ENCODE measurements at places on chromosomes 12 and 14.
A peak's percentile ranks its signal among the peaks of the same experiment; 100 is the strongest.

DNA sequence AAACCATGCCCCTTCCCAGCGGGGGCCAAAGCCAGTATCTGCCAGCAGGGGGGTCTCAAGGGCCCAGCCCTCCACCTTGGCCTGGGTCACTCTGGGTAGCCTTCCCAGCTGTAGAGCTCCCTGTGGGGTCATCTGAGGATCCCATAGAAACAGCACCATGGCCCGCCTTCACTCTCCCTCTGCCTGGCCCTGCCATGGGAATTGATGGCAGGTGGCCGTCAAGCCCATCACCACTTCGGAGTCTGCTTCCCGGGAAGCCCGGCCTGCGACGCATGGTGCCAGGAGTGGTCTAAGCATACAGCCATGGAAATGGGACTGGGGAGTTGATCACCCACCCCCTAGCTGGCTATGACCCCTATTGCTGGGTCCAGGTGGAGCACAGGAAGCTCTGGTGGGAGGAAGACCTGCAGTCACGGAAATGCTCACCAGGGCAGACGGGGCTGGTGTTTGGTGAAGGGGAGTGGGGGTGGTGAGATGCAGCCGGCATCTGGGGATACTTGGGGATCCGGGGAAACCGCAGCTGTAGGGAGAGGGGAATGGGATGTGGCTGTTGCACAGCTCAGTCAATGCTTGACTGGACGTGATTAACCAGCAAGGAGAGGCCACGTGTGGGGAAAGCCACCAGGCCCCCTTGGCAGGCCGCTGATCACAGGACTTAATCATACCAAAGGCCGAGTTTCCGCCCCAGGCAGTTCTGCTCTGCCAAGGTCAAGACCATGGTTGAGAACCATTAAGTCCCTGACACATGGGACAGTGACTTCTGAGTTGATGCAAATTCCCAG, 52.2 kb upstream of the DIO3 start:
- no peak for DNase-seq

GRCh38 chr12:51448618-51449256, 24.1 kb downstream of the SLC4A8 start:
- DNase-seq: no peak

DNA sequence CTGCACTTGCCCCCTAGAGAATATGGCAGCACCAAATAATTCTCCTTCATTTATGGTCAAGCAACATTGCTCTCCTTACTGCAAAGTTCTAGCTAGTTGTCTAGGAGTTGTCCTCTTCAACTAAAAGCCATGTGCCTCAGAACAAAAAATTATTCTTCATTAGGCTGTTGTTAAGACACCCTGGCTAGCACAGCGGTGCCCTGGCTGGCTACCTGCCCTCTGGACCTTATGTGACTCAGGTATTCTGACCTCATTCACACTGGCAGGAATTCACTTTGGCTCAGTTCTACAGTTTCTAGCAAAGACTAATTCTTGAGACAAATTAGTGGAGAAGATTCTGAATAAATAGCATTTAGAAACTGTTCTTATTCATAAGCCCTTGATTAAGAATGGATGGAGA, 224.4 kb upstream of the KRR1 start:
- DNase-seq: no peak

DNA sequence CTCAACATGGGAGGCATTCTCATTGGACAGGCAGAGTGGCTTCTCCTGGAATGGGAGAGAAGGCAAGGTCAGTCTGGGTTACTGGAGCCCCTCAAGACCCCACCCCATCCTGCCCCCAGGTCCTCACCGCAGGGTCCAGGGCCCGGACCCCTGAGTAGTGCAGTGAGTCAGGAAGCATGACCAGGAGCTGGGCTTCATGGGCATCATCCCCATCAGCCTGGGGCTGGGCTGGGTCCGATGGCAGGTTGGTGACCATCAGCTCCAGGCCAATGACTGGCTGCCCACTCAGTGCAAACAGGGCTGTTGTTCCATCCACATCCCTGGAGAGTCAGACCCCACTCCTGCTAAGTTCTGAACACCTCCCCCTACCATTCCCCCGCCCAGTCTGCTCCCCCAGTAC, 13.1 kb downstream of the ITGA7 start:
- no peak for DNase-seq

DNA sequence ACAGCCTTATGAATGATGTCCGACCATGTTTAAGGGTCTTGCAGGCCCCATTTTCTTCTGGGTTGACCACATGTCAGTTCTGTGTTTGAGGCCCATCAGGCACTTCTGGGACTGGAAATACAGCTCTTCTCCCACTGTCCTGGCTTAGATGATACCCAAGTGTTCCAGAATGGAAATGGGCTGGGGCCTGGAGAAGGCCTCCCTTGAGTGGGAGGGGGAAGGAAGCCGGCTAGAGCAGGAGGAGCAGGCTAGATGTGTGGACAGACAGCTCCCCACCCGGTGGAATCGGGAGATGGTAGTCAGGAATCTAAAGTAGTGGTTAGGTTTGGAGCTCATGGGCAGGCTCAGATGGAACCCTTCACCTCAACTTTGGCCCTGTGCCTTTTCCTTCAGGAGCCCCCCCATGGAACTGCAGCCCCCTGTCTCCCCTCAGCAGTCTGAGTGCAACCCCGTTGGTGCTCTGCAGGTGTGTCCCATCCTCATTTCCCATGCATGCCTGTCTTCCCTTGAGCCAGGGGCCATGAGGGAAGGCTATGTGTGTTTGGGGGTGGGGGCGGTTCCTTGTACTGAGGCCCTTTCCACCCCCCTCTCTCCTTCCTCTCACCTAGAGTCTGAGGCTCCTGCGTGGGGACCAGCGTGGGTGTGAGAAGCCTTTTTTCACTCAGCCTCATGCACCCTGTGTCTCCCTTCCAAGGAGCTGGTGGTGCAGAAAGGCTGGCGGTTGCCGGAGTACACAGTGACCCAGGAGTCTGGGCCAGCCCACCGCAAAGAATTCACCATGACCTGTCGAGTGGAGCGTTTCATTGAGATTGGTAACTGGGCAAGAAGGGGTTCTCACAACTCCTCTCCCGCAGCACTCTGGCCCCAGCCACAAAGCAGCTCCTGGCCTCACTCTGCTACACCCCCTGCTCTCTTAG, 3.0 kb downstream of the NPFF start:
- DNase-seq: no peak

DNA sequence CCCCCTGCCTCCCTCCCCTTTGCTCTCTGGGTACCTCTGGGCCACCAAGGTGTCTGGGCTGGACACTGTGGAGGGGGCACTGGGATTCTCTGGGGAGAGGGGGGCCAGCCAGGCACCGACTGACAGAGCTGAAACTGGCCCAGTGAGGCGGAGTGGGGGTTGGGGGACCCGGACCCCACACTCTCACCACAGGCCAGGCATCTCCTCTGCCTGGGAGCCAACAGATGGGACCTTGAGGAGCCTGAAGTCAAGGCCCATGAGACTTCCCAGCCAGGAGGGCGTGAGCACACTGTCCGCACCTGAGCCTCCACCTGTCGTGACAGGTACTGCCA, 39.8 kb upstream of the PPP1R13B start:
- DNase-seq: no peak

DNA sequence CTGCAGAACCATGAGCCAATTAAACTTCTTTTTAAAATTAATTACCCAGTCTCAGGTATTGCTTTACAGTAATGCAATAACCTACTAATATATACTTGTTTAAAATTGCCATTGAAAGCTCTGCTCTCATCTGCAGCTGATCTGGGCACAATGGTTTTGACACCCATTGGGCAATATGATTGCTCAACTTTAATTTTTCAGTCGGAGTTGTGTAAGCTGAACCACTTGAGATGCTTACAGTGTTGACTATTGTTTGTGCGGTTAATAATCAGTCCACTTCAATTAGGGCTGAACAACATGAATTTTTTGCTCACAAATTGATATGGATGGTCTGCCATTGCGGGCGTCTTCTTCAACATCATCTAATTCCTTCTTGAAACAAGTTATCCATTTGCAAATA, 18.0 kb upstream of the OR4K5 start:
- DNase-seq: no peak

GRCh38 chr14:65042296-65042695, 55.6 kb downstream of the FNTB start:
- DNase-seq: no peak

GRCh38 chr14:74514471-74514941, 20.9 kb downstream of the ISCA2 start:
- no peak for DNase-seq

- no peak for DNase-seq
Measured at GRCh38 chr12:5771756-5772155, 173.3 kb downstream of the ANO2 start.

GRCh38 chr12:130026608-130027176, 122.9 kb upstream of the TMEM132D start:
- DNase-seq: peak; percentile 4

DNA sequence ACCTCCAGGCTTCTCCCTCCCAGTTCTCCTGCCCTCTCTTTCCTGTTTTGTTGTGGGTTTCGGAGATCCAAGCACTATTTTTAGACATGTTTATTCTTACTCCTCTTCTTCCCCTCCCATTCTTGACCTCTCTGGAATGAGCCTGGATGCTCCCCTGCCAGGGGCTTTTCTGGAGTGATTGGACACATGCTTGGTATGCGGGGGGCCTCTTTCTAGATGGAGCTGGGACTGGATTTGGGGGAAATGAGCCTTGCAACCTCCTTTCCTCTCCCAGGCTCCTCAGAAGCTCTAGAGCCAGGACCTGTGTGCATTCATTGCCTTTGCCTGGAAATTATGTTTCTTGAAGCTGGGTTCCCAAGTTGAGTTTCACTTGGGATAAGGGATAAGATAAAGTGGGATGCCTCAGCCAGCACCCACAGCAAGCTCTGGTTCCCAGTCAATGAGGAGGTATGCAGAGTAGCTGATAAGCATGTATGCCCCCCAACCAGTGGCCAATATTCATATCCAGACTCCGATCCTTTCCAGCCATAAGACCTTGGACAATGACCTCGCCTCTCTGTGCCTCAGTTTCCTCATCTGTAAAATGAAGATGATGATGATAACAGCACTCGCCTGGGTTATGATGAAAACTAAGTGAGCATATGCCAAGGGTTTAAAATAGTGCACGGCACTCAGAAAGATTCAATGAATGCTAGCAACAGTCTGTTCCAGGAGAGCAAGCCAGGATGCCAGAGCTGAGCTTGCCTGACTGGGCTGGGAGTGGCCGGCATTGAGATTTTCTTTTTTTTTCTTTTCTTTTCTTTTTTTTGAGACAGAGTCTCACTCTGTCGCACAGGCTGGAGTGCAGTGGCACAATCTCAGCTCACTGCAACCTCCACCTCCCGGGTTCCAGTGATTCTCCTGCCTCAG, 97.8 kb downstream of the SCARB1 start:
- no peak for DNase-seq

GRCh38 chr14:100243020-100243419, 4.1 kb downstream of the YY1 start:
- DNase-seq: no peak

GRCh38 chr12:25502596-25502995, 50.5 kb downstream of the LMNTD1 start:
- no peak for DNase-seq

DNA sequence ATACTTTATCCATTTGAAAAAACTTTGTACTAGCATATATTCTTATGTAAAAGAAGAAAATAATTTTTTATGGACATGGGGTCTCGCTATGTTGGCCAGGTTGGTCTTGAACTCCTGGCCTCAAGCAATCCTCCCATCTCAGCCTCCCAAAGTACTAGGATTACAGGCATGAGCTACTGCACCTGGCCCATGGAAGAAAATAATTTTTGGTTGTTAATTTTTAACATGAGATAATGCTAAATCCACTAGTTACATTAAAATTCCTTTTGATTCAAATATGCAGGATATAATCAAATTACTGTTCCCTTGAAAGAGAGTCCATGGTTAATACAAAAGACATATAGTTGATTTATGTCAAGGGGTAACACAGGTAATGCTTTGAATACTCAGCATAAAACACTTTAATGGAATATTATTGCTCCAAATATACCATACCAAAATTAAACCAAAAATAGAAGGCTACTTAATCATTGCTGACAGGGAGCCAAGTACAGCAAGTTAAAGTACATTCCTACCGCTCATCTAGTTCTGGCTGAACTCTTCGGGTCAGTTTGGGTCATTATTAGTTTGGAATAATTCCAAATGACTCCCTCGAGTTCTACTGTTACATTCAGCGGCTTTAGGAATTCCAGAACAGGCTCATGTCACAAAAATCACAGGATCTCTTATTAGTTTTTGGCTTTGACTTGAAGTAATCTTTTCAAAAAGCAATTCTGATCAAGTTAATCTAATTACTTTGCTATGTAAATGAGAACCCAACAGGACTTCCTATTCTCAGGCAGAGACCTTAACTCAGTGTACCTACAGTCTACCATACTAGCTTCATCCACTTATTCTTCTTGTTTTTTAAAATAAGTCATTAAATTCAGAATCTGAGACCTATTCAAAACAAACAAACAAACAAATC, 6.1 kb downstream of the SOS2 start:
- no peak for DNase-seq

- no peak for DNase-seq
Measured at GRCh38 chr14:39469094-39469710, 37.0 kb upstream of the FBXO33 start.

- no peak for DNase-seq
Measured at GRCh38 chr12:75969768-75970167, 61.8 kb downstream of the PHLDA1 start.

DNA sequence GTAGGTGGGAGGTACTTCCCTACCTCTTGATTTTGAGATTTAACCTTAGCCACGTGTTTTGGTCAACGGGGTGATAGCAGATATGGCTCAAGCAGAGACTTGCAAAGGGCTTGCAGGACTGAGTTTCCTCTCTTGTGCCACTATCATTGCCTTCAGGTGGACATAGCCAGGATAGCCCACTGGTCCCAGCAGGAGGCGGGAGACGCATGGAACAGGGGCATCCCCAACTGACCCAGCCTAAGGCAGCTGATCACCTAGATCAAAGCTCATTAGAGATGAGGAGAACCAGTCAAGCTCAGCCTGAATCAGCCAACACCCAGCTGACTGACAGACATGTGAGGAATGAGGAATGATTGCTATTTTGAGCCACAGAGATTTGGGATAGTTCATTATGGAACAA, 49.6 kb downstream of the CALM1 start:
- no peak for DNase-seq

All from activated naive CD4-positive, alpha-beta T cell treated with Interleukin-2 at 50 U/mL for 16 hours (primary cell).